ENCODE measurements at places on chromosomes 7 and 10.
A peak's percentile ranks its signal among the peaks of the same experiment; 100 is the strongest.

DNA sequence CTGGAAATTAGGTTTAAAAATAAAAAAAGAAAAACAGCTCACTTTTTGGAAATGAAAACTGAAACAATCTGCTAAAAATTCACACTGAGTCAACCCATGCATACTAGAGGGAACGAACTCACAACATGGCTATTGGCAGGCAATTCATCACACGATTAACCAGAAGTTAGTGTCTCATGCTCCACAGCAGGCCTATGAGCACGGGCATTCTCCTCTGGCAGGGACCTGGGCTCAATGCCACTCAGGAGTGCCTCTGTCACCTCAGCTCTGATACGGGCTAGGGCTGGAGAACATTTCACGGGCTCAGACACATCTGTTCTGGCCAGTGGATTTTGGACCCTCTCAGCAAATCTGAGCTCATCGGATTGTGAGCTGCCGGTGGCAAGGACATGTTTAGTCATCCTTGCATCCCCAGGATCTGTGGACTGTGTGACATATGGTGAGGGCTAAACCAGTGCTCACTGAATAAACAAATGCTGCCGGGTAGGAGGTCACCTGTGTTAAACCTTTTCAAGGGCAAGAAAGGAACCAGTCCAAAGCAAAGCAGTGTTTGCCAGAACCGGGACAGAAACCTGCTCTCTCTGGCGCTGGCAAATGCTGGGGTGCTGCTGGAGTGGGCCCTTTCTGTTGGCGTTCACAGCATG is 40.1 kb downstream of the POLR3A start:
- no peak for DNase-seq

DNA sequence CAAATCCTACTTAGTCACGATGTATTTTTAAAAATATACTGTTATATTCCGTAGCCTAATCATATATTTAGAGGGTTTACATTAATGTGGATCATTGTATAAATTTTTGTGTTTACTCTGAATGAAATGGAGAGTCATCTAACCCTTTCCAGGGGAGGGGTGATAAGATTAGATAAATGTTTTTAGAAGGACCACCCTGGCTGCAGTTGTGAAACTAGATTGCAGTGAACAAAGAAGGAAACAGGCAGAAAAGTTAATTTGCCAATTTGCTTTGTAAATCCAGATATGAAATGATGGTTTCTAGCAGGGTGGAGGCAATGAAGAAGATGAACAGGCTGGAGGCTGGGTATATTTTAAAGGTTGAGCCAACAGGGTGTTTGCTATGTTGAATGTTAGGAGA is 477.7 kb upstream of the ZMIZ1 start:
- DNase-seq: no peak

DNA sequence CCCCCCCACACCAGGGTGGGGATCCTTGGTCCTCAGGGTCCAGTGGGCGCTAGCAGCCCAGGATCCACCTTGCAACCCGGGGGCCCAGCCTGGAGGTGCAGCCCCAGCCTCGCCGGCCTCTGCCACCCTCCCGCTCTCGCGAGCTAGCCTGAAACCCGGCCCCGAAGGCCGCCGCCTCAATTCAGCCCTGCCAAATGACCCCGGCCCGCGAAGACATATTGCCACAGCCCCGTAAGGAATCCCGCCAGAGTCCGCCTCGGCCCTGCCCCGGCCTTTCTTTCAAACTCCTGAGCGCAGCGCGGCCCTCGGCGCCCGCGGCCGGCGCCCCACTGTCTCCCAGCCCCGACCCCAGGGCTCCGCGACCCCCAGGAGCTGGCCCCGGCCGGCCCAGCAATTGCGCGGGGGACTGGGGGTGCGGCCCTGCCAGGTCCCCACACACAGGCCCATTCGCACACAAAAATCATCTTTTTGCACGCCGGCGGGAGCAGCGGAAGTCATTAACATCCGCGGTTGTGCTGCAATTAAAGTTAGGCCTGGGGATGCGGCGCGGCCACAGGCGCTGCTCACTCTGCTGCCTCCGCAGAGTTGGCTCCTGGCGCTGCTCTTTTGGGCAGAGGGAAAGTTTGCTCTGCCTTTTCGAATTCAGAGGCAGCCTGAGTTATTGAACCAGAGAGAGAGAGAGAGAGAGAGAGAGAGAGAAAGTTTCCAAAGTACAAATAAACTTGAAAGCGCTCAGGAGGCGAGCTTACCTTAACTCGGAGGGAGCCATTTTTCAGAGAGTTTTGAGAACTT is 4.0 kb downstream of the HOXA5 start:
- no peak for DNase-seq

GRCh38 chr10:110163192-110163773 is 44.1 kb upstream of the MXI1 start:
- peak; percentile 19 for DNase-seq

DNA sequence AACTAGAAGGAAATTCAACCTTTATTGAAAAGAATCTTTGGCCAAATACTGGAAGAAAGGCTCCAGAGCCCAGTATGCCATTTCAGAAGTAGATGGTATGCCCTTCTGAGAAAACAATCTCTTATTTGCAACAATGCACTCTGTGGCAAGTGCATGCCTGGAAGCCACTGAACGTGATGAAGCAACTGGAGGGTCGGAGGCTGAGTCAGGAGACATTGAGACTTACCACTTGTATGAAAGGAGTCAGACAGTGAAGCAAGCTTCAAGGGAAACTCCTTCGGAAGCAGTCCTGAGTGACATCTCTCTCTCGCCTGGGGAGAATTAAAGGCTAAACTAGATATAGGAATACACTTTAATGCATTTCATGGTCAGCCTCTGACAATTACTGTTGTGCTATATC is 353.7 kb downstream of the NRG3 start:
- DNase-seq: no peak

DNA sequence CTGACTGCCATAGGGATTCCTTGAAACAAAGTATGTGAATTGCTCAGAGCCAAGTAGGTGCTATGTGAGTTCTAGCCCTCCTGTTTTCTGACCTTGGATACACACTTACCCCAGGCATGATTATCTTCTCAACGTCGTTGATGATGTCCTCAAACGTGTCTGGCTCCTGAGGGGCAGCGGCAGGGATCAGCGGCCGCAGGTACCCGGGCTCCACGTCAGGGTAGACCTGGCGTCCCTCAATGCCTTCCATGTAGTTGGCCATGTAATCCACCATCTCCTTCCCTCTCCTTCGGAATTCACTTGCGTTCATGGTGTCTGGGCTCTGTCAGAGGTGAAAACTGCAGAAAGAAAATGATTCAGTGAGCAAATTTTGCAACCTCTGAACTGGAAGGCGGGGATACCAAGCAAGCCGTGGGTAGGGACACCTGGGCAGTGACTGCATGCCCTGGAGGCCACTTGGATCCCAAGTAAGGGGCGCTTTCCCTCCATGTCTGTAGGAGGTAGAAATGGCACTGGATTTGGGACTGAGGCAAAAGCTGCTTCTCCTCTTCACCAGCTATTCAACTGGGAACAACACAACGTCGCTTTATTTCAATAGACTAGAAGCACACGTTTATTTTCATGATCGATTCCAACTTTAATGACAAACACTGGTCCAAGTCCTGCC is 21.3 kb downstream of the DDC start:
- no peak for DNase-seq

DNA sequence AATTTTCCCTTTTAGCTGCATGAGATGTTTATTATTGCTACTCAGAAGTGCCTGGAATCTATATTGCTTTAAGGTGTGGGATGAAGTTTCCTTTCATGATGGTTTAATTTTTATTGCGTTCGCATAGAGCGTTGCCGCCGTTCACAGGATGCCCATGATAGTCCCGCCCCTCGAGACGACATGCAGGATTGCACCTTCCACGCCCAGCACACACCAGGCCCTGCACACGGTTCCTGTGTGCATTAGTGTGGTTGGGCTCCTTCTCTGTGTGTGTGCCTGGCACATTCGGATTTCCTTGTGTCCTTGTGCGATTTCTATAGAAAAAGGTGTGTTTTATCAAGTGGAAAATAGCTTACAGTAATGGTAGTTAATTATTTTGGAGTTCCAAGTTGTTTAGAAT is 42.1 kb downstream of the MGMT start:
- DNase-seq: no peak

- DNase-seq: no peak
Measured at GRCh38 chr7:93515144-93515543, 59.4 kb downstream of the CALCR start.

DNA sequence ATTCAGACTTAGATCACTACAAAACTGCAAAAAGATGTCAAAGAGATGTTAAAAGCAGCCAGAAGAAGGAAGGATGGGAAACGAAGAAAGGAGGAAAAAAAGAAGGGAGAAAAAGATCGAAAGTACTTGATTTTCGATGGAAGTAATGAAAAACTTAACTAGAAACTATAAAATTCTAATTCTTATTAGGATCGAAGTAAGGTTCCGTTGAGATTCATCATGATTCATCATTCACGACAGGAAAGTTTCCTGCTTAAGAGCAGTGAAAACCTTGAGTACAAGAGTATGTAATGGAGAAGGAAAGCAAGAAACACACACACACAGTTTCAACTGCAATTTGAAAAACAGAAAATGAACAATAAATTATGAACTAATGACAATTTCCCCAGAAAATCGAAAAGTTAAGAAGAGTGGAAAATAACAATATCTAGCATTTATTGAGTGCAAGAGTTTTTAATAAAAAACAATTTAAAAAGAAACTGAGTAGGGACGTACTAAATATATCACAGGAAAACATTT is 1.1 kb upstream of the ING3 start:
- no peak for DNase-seq

GRCh38 chr7:151631953-151632749 is 112.5 kb upstream of the RHEB start:
- peak; percentile 54 for DNase-seq

DNA sequence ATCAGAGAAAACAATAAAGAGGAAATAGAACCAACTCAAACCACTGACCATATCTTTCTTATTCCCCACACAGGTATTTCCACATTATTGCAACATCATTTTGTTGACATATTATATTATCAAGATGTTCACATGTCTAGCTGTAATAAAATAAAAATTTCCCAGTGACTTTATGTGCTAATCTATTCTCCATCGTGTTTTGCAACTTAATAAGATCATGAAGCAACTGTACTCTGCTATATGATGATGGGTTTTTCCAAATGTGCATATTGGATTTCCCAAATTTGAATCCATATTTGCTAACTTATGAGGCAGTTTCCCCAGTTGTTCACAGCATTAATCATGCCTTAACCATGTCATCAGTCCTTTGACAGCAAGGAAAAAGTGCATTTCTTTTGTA is 127.8 kb downstream of the ITGB8 start:
- no peak for DNase-seq

GRCh38 chr7:149707448-149707886 is 65.9 kb downstream of the ZNF467 start:
- peak; percentile 76 for DNase-seq

DNA sequence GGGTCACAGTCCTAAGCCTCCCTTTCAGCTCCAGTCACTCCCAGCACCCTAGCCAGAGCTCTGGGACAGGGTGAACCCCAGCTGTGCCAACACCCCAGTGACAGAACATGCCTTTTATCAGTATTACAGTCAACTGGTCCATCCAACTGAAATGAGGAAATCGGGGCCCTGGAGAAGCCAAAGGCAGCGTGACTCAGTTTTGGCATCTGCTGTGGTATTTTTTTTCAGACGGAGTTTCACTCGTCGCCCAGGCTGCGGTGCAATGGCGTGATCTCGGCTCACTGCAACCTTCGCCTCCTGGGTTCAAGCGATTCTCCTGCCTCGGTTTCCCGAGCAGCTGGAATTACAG is 3.4 kb upstream of the CLDN15 start:
- DNase-seq: no peak

DNA sequence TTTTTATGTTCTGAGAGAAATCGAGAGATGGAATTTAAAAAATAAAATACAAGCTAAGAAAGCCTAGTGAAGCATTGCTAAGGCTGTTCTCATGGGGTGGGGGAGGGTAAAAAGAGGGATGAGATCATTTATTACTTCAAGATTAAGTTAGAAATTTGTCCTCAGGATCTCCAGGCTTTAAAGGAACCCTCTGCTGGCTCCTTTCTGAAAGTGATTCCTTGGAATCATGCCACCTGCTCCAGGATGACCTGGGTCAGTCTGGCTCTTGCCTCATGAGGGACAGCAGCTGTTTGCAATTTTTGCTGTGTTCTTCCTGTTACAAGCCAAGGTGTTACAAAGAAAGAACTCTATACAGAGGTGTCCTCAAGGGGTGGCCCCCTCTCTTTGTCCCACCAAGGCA is 69.8 kb downstream of the CDK1 start:
- DNase-seq: no peak

DNA sequence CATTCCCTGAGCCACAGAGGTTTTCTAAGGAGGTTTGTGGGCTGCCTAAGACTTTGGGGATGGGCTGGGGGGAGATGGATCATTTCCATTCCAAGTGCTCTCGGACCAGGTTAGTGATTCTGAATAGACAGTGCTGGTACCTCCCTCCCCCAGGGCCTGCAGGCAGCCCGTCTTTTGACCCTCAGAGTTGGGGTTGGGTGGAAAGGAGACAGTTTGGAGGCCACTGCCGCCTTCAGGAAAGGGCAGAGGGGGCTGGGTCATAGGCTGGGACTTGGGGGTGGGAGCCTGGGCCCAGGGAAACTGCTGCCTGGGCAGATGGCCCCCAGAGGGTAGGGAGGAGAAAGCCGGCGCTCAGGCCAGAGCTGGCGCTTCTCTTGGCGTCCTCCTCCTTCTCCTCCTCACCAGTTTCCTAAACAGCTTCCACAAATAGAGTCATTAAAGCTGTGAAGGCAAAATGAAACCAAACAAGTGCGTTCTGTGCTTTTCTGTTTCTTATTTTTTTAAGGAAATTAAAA is 4.4 kb downstream of the UNC5B start:
- no peak for DNase-seq

DNA sequence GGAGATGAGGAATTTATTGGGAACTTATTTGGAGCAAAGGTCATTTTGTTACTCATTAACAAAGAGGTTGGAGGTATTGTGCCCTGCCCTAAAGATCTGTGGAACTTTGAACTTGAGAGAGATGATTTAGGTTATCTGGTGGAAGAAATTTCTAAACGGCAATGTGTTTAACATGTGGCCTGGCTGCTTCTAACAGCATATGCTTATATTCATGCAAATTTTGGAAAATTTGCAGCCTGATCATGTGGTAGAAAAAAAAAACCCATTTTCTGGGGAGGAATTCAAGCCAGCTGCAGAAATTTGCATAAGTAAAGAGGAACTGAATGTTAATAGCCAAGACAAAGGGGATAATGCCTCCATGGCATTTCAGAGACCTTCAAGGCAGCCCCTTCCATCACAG is 10.7 kb upstream of the PANK1 start:
- DNase-seq: no peak

GRCh38 chr10:99775850-99776249 is 6.6 kb upstream of the ABCC2 start:
- no peak for DNase-seq

GRCh38 chr7:106915873-106916272 is 50.8 kb downstream of the PIK3CG start:
- no peak for DNase-seq
